Adrenal gland (tissue), 19 donors: ENCODE measurements at places on chromosomes 6 and 20. TPM values are rescaled to one million over a fixed set of nuclear protein-coding genes. Genes with fewer than 3 reads are reported as not detected.

GRCh38 chr20:421685-422250 lies 13.7 kb downstream of the RBCK1 start:
- H3K4me3 ChIP-seq, result no peak overlapping the region
- H3K4me1 ChIP-seq, result peaks cover 12% of the 10 kb centered on the region
- no peak overlapping the region for H3K27ac ChIP-seq
- no peaks in the 10 kb centered on the region for H3K36me3 ChIP-seq
- DNase-seq, result no peak

The ZNF76 gene
- total RNA-seq, result 45.2 TPM

DNA sequence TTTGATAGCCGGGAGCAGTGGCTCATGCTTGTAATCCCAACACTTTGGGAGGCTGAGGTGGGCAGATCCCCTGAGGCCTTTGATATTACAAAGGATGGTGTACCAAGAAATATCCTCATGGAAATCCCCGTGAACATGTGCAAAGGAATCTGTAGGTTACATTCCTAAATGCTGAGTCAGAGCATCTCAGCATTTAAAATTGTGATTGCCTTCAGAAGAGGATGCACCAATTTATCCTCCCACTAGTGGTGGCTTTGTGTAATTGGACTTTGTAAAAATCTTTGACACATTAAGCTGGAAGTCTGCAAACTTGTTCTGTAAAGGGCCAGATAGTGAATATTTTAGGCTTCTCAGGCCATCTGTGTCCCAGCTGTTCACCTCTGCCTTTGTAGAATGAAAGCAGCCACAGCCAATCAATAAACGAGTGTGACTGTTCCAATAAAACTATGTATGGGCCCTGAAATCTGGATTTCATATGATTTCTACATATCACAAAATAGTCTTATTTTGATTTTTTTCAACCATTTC lies 11.8 kb downstream of the TMEM14B start:
- DNase-seq, result no peak
- H3K27me3 ChIP-seq, result no peaks in the 10 kb centered on the region
- H3K36me3 ChIP-seq, result no peaks in the 10 kb centered on the region

DNA sequence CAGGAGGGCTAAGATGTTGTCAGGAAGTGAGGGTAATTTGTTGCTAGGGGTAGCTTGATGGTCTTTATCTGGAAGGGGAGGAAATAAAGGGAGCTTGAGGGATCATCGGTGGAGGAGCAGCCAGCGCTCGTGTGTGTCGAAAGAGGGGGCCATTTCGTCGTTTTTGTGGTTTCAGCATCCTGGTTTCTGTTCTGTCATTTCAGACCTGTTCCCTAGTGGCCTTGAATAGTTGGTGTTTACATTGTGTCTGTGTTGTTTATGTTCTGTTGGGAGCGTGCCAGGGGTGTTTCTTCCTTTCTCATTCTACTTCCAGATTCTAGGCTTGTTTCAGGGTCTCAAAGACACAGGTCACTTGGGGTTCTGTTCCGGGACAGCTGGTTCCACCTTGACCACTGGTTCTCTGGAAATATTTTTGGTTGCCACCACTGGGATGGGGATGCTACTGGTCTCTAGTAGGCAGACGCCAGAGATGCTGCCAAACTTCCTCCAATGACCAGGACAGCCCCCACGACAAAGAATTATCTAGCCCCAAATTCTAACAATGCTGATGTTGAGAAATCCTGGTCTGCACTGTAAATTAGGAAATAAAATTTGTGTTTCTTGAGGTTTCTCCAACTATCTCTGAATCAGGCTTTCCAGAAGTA lies 113.9 kb upstream of the NAA20 start:
- no peaks in the 10 kb centered on the region for H3K4me1 ChIP-seq
- H3K27me3 ChIP-seq, result no peaks in the 10 kb centered on the region
- DNase-seq, result peak; percentile 56
- peak overlapping the region; percentile 21 for H3K27ac ChIP-seq
- H3K4me3 ChIP-seq, result no peak overlapping the region

The WFDC10B gene
- not detected for total RNA-seq

DNA sequence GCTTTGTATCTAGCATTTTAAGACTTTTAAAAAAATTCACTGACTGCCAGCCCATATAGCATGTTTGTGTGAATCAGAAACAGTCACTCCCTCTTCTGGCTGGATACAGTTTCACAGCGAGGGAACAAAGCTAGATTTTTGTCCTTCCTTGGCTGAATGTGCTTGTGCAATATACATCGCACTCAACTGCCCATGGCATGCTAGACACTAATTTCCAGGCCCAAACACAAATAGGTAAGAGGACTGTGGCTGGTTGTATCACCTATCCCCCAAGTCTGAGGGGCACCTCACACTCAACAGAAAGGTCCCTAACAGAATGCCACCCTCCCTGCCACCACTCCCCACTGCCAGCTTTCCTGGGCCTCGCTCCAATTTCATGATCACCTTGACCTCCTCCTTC lies 16.2 kb upstream of the BLCAP start:
- no peaks in the 10 kb centered on the region for H3K4me1 ChIP-seq
- H3K36me3 ChIP-seq, result no peaks in the 10 kb centered on the region
- no peak overlapping the region for H3K4me3 ChIP-seq
- no peak overlapping the region for H3K27ac ChIP-seq

DNA sequence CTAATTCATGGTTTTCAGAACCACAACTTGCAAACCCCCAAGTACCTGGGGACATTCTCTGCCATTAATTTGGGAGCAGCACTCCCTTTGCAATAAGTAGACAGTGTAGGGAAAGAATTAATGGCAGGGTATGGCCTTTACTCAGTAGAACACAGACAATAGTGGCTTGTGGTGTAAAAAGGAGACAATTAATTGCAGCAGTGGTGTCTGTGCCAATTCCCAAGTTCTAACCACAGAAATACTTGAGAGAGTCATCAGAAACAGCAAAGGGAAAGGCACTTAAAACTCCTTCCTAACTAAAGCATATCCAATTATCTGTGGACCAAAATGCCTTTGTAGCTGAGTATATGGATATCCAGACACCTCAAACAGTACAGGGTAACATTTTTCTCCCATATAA lies 257.6 kb upstream of the POU3F2 start:
- DNase-seq, result no peak
- H3K27ac ChIP-seq, result no peak overlapping the region
- H3K36me3 ChIP-seq, result no peaks in the 10 kb centered on the region

The BPIFB1 gene
- not detected for total RNA-seq

GRCh38 chr20:17862171-17862570 lies 106.4 kb downstream of the SNX5 start:
- no peak overlapping the region for H3K27ac ChIP-seq
- no peak overlapping the region for H3K4me3 ChIP-seq
- H3K27me3 ChIP-seq, result no peaks in the 10 kb centered on the region
- H3K36me3 ChIP-seq, result no peaks in the 10 kb centered on the region
- DNase-seq, result no peak

- no peaks in the 10 kb centered on the region for H3K4me1 ChIP-seq
- no peak for DNase-seq
These were observed 72.2 kb upstream of the SPTLC3 start for GRCh38 chr20:12936524-12936923.

- H3K27me3 ChIP-seq, result no peaks in the 10 kb centered on the region
- H3K36me3 ChIP-seq, result no peaks in the 10 kb centered on the region
- H3K27ac ChIP-seq, result no peak overlapping the region
- no peak for DNase-seq
These were observed 6.2 kb downstream of the BPIFB3 start for GRCh38 chr20:33059741-33060390.

- no peaks in the 10 kb centered on the region for H3K36me3 ChIP-seq
- DNase-seq, result no peak
- H3K4me3 ChIP-seq, result no peak overlapping the region
- H3K4me1 ChIP-seq, result no peaks in the 10 kb centered on the region
- no peak overlapping the region for H3K27ac ChIP-seq
- no peaks in the 10 kb centered on the region for H3K27me3 ChIP-seq
These were observed 117.0 kb upstream of the PMEPA1 start for GRCh38 chr20:57826666-57827287.

GRCh38 chr6:44826025-44826676 lies 438.6 kb downstream of the CDC5L start:
- no peaks in the 10 kb centered on the region for H3K36me3 ChIP-seq
- no peak overlapping the region for H3K27ac ChIP-seq
- no peak for DNase-seq
- no peaks in the 10 kb centered on the region for H3K27me3 ChIP-seq
- H3K4me1 ChIP-seq, result peaks cover 16% of the 10 kb centered on the region

The RBM39 gene
- 257 TPM for total RNA-seq

GRCh38 chr20:17620371-17621228 lies 50.7 kb downstream of the DSTN start:
- H3K27me3 ChIP-seq, result no peaks in the 10 kb centered on the region
- no peaks in the 10 kb centered on the region for H3K36me3 ChIP-seq
- no peak overlapping the region for H3K27ac ChIP-seq
- peak; percentile 8 for DNase-seq
- H3K4me3 ChIP-seq, result no peak overlapping the region

GRCh38 chr6:2799936-2800527 lies 34.8 kb downstream of the WRNIP1 start:
- H3K4me1 ChIP-seq, result no peaks in the 10 kb centered on the region
- H3K36me3 ChIP-seq, result no peaks in the 10 kb centered on the region
- DNase-seq, result no peak

The SIRPB2 gene
- 0.61 TPM for total RNA-seq

DNA sequence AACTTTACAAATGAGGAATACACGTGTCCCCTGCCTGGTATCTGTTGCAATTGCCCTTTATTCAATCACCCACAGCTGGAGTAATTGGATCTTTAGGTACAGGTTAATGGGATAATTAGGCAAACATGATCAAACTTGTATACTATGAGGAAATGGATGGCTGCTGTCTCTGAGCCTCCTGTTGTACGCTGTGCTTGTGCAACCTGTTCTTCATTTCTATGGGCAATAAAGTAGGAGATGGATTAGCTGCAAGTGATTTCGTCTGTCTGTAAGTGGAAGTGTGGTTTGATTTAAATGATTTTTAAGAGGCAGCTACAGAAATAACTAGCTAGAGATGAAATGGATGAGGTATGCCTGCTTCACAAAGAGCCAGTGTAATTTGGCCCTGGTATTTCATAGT lies 474.1 kb downstream of the RNF144B start:
- H3K4me3 ChIP-seq, result no peak overlapping the region
- no peaks in the 10 kb centered on the region for H3K27me3 ChIP-seq
- no peaks in the 10 kb centered on the region for H3K4me1 ChIP-seq
- H3K36me3 ChIP-seq, result no peaks in the 10 kb centered on the region
- no peak for DNase-seq

DNA sequence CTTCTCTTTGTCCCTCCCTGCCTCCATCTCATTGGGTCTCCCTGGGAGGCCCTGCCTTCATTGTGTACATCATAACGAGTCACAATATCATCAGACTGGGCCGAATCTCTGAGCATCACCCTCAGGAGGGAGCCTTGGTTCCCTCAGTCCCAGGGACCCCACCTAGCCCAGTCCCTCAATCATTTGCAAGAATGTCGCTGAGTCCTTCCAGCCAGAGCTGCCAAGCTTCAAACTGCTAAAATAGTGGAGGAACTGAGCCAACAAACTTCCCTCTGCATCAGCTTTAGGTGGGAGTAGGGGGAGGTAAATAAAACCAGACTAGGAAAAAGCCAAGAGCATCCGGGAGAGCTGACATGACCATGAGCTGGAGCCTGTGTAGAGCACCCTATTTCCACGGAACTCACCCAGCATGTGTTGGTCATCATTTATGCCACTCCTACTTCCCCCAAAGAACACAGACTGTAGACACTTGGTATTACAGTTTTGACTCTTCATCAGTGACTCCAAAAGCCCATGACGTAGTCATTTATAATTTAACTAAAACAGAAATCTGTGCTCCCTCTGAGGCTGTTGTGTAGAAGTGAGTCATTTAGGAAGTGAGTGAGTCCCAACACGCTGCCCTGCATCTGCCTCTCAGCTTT lies 28.8 kb upstream of the IL17A start:
- no peaks in the 10 kb centered on the region for H3K27me3 ChIP-seq
- H3K36me3 ChIP-seq, result no peaks in the 10 kb centered on the region
- no peak overlapping the region for H3K4me3 ChIP-seq
- H3K27ac ChIP-seq, result no peak overlapping the region
- DNase-seq, result no peak

The NQO2 gene
- total RNA-seq, result 171 TPM
